ENCODE measurements at places on chromosomes 5 and 9. TPM values are rescaled to one million over a fixed set of nuclear protein-coding genes. Genes with fewer than 3 reads are reported as not detected.

- no peak overlapping the region for H3K4me3 ChIP-seq
- H3K4me1 ChIP-seq = peaks cover 5% of the 10 kb centered on the region
- DNase-seq = no peak
- H3K36me3 ChIP-seq = no peaks in the 10 kb centered on the region
- no peak overlapping the region for H3K27ac ChIP-seq
- no peaks in the 10 kb centered on the region for H3K27me3 ChIP-seq
Measured at GRCh38 chr5:149367249-149367971, 9.6 kb downstream of the PCYOX1L start.

AGXT2 gene
- total RNA-seq = not detected

FBXL7 gene
- total RNA-seq = 2.4 TPM

- H3K4me1 ChIP-seq = peaks cover 24% of the 10 kb centered on the region
- H3K4me3 ChIP-seq = no peak overlapping the region
- no peaks in the 10 kb centered on the region for H3K27me3 ChIP-seq
- H3K36me3 ChIP-seq = no peaks in the 10 kb centered on the region
Measured at GRCh38 chr9:91253488-91253887, 108.2 kb downstream of the AUH start.

HMGCS1 gene
- total RNA-seq = 6.1 TPM

ITK gene
- 0.12 TPM for total RNA-seq

Data from gastrocnemius medialis (tissue), 4 donors.